OCI-LY7 (cell line): ENCODE measurements at places on chromosomes 6 and 20. TPM values are rescaled to one million over a fixed set of nuclear protein-coding genes. Genes with fewer than 3 reads are reported as not detected.

DNA sequence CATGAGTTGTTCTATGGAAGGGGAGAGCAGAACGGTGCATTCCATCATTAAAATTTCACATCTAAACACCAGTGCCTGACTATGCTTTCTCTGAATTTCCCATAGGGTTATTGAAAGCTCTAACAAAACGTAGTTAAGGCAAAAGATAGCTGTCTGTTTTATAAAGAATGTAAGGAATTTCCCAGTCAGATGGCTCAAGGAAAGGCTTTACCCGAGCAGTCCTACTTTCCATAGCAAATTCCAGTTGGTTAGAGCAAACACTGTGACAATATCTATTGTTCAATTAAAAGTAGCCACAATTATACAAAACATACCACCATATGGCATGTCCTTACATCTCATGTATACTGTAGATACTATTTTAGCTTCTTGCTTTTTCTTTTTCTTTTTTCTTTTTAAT, 1059.5 kb upstream of the FLRT3 start:
- no peak for DNase-seq

DNA sequence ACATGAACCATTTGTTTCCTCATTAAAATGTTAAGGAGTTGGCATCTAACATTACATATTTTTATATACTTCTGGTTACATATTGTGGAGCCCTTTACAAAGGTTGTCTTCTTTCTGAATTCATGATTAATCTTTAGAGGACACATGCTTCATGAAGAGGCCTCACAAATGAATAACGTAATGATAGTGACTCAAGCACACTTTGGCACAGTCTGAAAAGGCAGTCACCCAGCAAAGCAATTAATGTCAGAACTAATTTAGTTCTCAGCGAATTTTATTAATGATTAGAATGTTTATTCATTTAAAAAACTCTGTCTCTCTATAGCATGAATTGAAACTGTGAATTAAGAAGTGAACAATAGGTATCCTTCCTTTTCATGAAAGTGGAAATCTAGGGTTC, 854.2 kb downstream of the PHF3 start:
- DNase-seq: no peak

GRCh38 chr6:165820407-165820806, 157.4 kb upstream of the PDE10A start:
- no peak for DNase-seq

Gene HTR1B
- total RNA-seq: not detected in 2 replicates

Gene HLA-DOB
- total RNA-seq: 57.1 and 69.3 TPM in 2 replicates
